Caki2 (cell line): ENCODE measurements at places on chromosomes 3 and 15. TPM values are rescaled to one million over a fixed set of nuclear protein-coding genes. Genes with fewer than 3 reads are reported as not detected.

GRCh38 chr3:100009276-100010086 lies 104.8 kb downstream of the FILIP1L start:
- no peak for DNase-seq

- DNase-seq, result no peak
Observed at GRCh38 chr3:16520970-16521881, 7.7 kb upstream of the RFTN1 start.

GRCh38 chr3:5009506-5010109 lies 30.4 kb downstream of the BHLHE40 start:
- no peak for DNase-seq

DNA sequence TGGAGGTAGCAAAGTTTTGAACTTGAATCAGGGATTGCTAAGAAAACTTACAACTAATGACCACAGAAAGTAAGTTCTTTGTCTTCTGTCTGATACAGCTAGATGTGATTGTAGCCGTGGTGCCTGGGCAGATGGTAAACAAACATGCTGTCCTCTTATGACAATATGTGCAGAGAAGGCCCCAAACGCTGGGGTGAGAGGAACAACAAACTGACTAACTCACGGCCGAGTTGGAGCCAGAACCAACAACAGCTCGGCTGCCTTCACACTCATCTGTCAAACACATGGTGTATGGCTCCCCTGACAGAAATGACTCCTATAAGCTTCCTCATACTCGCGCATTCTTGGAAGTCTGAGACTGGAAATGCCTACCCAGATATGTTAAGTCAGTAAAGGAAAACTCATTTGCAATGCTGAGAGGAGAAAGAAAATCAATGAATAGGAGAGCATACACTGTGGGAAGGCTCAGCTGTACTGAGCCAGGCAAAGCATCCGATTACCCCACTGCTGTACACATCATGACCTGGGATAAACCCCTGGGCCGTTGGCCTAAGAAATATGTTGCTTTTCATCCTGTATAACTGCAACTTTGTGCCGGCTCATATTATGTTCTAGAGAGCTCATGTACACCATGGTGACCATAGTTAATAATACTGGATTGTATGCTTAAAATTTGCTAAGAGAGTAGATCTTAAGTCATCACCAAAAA lies 5.7 kb downstream of the THBS1 start:
- DNase-seq, result no peak

GRCh38 chr3:108595321-108595720 lies 5.8 kb downstream of the DZIP3 start:
- DNase-seq, result no peak

DNA sequence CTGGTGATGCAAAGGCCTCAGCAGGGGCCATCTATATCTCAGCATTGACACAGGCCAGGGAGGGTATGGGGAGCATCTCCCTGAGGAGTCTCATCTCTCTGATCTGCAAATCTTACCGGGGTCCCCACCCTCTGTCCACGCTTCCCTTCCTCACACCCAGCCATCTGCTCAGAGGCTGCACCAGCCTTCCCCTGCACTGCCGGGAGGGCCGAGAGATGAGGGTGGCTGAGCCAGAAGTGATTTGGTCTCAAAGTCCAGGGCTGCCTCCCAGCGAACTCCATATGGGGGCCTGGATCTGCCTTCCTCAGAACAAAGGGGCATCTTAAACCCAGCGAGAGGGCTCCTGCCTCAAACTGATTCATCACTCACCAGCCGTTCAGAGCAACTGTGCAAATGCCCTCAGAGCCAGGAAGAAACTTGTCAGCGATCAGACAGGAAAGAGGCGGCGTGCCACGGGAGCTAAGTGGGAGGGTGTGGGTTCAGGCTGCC lies 4.6 kb downstream of the IGDCC3 start:
- DNase-seq, result no peak

DNA sequence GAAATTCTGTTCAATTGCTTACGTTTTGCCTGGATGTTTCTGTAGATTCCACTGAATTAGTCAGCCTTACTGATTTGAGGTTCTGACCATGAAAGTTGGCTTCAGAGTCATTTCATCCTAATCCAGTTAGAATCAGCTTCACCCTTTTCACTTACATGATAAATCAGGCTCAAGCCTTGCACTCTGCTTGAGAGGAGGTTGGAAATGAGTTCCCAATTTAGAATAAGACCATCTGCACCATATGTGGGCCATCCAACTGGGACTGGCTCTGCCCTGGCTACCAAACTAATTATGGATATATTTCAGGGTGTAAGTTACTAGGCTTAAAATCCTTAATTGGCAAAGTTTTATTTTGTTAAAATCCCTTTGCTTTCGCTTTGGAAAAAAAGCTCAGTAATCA lies 255.7 kb downstream of the CHL1 start:
- no peak for DNase-seq

The PPP1R14D gene
- total RNA-seq, result not detected in 2 replicates

The SLC22A13 gene
- total RNA-seq, result not detected in 2 replicates

- no peak for DNase-seq
Observed at GRCh38 chr3:147462856-147463255, 53.7 kb downstream of the ZIC1 start.

- peak; percentile 20 for DNase-seq
Observed at GRCh38 chr15:45714590-45715488, 80.0 kb downstream of the SQOR start.

The HCLS1 gene
- not detected in 2 replicates for total RNA-seq

GRCh38 chr3:10443272-10444109 lies 61.9 kb downstream of the ATP2B2 start:
- no peak for DNase-seq

DNA sequence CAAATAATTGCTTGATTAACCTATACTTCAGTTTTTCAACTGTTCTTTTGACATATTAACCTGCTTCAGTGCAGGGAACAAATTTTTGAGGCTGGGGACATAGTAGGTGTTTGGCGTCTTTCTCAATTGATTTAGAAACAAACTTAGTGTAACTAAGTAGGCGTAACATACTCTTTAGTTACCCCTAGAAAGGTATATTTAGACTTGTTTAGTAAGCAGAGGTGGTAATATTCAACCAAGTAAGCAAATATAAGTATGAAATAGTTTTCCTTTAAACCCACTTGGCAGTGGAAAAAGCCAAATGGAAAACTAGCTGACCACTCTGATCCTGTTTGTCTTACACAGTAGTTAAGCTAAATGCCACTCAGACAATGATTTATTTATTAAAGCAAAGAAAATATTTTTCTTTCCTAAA lies 113.2 kb downstream of the MBNL1 start:
- no peak for DNase-seq

GRCh38 chr15:51499379-51499976 lies 123.1 kb downstream of the DMXL2 start:
- DNase-seq, result peak; percentile 9

- no peak for DNase-seq
Observed at GRCh38 chr3:13324835-13325501, 95.2 kb downstream of the NUP210 start.

The GOLGA8H gene
- total RNA-seq, result 0.30 TPM in 1 of 2 replicates, not detected in the other

DNA sequence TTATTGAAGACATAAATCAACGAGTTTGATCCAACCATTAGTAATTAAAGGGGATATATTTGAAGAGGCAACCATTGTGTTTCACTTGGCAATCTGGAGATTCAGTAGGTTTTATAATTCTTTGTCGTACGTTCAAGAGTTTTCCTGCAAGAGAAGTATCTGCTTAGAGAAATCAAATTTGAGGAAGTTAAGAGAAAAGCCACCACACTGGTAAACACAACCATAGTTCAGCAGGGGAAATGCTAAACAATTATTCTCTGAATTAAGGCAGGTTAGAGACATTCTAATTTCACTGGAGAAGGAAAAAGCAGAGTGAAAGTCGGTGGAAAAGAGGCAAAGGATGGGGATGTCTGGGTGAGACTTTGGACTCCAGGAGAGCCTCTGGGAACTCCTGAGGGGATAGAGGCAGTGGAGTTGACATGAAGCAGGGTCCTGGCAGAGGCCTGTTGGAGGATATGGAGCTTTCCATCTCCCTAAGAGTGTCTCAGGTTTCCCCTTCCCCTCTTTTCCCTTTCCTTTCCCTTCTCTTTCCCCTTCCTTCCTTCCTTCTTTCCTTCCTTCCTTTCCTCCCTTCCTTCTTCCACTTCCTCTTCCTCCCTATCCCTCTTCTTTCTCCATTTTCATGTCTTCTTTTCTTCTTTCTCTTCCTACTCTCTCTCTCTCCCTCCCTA lies 26.5 kb downstream of the SPINK8 start:
- DNase-seq, result no peak

The AQP9 gene
- not detected in 2 replicates for total RNA-seq

- DNase-seq, result no peak
Observed at GRCh38 chr15:30923429-30923828, 19.7 kb downstream of the FAN1 start.

- DNase-seq, result peak; percentile 6
Observed at GRCh38 chr15:74461847-74462511, 1.0 kb upstream of the UBL7 start.

- DNase-seq, result no peak
Observed at GRCh38 chr15:48427479-48427878, 96.2 kb downstream of the DUT start.

GRCh38 chr15:40197434-40197833 lies 36.6 kb downstream of the BUB1B start:
- DNase-seq, result no peak
